Cardiac septum (tissue), 1 donor: ENCODE measurements at places on chromosomes 12 and 14. TPM values are rescaled to one million over a fixed set of nuclear protein-coding genes. Genes with fewer than 3 reads are reported as not detected.

TAS2R43 gene
- total RNA-seq: 0.32 TPM

GRCh38 chr12:93390549-93391297 lies 13.0 kb downstream of the NUDT4 start:
- DNase-seq: no peak

DNA sequence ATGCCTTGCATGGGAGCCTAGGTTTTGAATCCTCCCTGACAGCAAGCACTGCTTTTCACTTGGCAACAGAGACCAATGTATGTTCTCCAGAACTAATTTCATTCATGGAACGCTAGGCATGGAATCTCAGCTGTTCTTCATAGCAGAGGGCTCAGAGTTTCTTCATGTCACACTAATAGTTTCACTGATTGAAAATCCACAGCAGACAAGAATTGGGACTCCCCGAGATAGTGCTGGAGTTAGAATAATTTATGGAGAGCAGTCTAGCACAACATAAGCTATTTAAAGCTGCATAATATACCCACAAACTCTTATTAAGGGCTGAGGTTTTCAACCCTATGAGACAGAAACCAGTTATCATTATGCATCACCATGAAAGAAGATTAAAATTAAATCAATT lies 342.5 kb downstream of the TMEM132D start:
- DNase-seq: no peak

KRT72 gene
- total RNA-seq: not detected

GRCh38 chr14:38874721-38875120 lies 228.3 kb downstream of the SEC23A start:
- no peak for DNase-seq
